ENCODE measurements at places on chromosomes 2 and 18.

DNA sequence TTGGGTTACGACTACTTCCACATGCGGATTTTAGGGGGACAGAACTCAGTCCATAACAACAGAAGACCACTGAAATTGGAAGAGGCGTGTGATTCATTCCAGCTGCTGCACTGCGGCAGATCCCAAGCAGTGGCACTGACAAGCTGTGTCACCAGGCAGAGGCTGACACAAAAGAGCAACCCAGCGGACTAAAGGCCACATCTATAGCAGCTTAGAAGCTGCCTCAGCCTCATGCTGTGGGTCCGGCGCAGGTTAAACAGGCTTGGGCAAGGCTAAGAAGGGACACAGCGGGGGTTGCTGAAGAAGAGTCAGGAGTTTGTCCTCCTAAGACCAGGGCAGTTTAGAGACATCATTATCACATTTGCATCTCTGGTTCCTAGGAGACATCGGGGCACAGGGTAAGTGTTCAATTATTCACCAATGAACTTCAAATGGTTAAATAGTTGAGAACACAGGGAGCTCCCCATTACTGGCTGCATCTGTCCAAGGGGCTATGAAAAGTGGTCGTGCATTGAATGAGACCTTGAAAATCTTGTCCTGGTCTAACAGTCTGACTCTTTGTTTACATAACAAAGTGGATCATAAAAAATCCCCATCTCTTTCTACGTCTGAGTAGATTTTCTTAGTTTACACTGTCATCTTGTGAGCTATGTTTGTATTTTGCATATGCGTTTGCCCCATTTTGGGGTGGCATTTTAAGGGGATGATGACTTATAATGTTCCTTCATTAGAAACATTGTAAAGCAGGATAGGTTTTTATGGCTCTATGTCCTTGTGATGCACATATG, 162.3 kb upstream of the TRIB2 start:
- DNase-seq: no peak

- DNase-seq: no peak
These were observed 249.0 kb downstream of the TTC32 start for GRCh38 chr2:19652811-19653210.

DNA sequence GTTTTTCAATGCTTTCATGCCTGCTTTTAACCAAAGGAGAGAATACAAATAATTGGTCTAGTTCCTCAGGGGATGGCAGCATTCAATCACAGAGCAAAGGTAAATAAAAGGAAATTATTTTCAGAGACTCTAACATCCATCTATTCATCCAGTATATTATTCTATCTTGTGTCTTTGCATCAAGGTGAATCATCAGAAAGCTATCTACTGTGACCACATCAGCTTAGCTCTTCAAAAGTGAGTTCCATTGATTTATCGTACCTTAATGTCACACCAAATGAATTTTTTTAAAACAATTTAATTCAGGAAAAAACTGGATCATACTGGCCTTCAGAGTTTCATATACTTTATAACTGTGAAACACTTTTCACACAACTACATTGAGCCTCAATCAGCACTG, 66.1 kb downstream of the CHN1 start:
- DNase-seq: no peak

DNA sequence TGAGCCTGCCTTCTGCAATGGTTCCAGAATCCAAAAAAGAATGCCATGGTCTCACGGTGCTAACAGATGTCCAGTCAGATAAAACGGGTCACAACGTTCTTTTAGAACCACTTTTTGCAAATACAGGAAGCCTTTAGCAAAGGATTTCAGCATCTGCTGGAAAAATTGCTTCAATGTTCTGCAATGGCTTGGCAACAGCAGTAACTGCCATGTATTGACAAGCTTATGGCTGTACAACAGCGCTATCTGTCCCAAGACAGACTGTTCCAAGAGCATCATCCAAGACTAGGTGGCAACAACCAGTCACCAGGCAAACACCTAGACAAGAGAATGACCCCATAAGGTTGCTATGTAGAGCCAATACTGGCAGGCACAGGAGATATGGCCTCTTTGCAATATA, 37.6 kb upstream of the RIOK3 start:
- no peak for DNase-seq

DNA sequence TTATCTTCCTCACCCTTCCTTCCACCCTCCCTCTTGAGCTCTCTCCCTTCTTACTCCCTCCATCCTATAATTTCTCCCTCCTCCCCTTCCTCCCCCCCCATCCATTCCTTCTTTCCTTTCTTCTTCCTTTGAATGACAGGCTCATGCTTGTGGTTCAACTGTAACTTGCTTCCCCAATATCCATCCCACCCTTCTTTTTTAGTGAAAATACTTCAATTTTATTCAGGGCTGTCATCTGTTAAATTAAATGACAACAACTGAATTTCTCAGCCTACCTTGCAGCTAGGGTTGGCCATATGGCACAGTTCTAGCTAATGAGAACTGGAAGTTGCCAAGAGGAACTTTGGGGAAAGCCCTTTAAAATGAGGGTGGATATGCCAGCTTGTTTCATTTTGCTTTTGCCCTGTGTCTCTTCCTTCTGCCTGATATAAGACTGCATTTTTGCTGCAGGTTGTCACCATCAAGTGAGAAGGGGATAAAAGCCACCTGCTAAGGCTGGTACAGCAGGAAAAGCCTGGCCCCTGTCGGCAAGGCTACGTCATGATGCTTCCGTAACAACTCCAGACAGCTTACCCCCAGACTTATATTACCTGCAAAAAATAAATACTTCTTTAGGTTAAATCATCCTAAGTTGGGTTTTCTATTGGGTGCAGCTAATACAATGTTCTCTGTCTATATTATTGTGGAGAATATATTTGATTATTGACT, 121.8 kb downstream of the NXPH2 start:
- DNase-seq: peak; percentile 40

- DNase-seq: peak; percentile 30
These were observed 68.9 kb downstream of the RTN4 start for GRCh38 chr2:54981385-54981784.

- no peak for DNase-seq
These were observed 74.8 kb downstream of the CDK15 start for GRCh38 chr2:201880993-201881611.

GRCh38 chr2:133012847-133013734, 343.1 kb upstream of the LYPD1 start:
- DNase-seq: no peak

- no peak for DNase-seq
These were observed 104.4 kb upstream of the SERPINE2 start for GRCh38 chr2:224143526-224143925.

DNA sequence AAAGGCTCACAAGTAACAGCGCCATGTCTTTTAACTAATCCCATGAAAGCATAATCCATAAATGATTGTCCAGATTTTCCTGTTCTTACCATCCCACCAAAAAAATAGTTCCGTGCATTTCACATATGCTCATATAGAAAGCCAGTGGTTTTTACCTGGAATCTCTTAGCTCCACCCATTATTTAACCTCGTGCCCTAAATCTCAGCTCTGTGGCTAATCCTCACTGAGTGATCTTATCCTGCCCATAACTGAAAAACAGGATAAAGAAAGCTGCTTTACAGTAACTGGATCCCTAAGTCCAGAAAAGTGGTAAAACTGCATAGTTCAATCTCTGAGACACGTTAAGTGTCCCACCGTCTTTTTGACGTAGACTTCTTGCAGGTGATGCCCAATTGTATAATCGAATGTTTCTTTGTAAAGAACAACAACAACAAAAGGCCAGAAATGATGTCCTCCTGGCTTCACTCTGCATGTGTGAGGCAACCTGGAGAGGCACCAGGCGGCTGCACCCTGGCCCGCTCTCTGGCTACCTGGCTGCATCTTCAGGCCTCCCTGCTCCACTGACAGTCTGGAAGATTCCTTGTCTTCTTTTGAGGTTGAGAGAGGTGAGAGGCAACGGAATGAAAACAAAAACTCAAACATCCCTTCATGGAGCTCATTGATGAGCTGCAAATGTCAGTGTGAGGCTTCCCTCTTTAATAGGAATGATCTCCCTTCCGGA, 38.6 kb downstream of the FEZ2 start:
- DNase-seq: no peak

DNA sequence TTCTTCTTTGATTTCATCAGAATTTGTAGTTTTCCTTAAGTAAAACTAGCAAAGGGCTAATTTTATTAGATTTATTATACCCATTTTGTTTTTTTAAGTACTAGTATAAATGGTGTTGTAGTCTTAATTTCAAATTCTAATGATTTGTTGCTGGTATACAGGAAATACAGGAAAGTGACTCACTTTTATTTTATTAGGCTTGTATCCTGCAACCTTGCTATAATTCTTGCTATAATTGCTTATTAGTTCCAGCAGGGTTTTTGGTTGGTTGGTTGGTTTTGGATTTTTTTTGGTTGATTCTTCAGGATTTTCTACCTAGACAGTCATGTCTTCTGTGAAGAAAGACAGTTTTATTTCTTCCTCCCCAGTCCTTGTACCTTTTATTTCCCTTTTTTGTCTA, 110.6 kb upstream of the IL1R2 start:
- DNase-seq: no peak

- no peak for DNase-seq
These were observed 321.8 kb upstream of the CWC22 start for GRCh38 chr2:180328795-180329422.
